Activated T-cell treated with anti-CD3 and anti-CD28 coated beads for 48 hours (primary cell): ENCODE measurements at places on chromosomes 5 and 9.

- no peak for DNase-seq
Observed at GRCh38 chr9:21357479-21358460, 7.1 kb upstream of the IFNA6 start.

- no peak for DNase-seq
Observed at GRCh38 chr9:113946496-113947115, 70.5 kb downstream of the ZNF618 start.

GRCh38 chr5:132871459-132872284 is 1.8 kb upstream of the LEAP2 start:
- no peak for DNase-seq

- DNase-seq = no peak
Observed at GRCh38 chr5:160158087-160158486, 38.8 kb upstream of the PWWP2A start.

DNA sequence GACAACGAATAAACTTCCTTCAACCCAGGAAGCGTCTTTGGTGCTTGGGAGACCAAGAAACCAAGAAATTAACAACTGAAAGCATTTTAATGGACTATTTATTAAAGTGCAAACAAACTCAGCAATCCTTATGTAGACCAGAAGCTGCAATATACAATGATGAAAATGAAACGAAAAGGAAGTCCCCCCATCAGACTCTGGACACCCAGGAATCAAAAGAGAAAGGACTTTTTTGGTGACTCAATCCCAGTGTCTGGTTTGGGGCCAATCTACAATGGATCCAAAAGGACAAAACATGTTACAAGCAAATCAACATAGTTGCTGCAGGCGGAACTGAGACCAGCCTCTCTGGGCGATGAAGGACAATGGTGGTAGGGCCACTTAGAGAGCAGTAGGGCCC is 39.5 kb downstream of the C9orf152 start:
- DNase-seq = no peak

DNA sequence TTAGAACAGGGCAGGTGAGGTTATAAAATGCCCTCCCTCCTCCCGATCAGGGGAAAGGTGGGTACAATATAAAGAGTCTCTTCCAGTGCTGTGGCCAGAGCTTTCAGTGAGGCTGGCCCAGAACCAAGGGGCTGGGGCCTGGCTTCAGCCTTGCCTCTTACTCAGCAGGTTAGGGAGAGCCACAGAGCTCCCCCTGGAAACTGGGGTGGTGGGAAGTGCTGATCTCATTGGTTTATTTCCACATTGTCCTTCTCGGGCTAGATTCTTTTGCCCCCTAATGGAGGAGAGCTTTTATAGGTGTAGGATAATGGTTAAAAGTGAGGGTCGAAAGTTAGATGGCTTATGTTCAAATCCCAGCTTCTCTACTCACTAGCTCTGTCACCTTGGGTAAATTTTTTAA is 186.7 kb upstream of the TBC1D2 start:
- no peak for DNase-seq

DNA sequence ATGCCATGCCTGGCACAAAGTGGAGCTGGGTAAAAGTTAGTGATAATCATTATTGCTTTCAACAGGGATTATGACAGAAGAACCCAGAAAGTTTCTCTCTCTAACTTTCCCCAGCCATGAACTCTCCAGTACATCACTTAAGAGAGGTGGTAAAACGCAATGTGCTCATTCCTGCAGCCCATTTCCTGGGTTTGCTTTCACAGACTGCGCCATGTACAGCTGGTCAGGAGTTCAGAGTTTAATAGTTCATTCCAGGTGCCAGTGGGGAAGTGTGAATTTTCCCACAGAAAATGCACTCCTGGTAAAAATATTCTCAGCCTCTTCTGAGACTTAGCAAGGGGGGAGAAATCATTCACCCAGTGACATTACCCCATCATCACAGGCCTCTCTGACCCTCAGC is 35.5 kb downstream of the ADAM19 start:
- no peak for DNase-seq

DNA sequence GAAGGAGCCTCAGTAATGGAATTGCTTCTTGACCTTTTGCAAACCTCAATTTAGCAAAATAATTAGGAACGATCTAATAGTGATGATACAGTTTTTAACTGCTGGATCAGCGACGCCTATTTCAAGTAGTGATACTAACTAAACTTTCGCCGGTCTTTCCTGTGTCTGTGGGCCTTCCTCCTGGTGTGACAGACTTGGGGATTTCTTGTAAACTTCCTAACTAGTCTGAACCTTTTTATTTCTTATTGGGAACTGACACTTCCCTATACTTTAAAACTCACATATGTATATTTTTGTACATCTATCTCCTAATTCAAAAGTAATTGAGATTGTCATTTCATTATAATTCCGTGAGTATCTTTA is 15.2 kb downstream of the ITGA1 start:
- DNase-seq = no peak

GRCh38 chr5:130034566-130035210 is 130.4 kb downstream of the CHSY3 start:
- DNase-seq = no peak

- DNase-seq = no peak
Observed at GRCh38 chr5:169875091-169875728, 105.1 kb downstream of the INSYN2B start.

DNA sequence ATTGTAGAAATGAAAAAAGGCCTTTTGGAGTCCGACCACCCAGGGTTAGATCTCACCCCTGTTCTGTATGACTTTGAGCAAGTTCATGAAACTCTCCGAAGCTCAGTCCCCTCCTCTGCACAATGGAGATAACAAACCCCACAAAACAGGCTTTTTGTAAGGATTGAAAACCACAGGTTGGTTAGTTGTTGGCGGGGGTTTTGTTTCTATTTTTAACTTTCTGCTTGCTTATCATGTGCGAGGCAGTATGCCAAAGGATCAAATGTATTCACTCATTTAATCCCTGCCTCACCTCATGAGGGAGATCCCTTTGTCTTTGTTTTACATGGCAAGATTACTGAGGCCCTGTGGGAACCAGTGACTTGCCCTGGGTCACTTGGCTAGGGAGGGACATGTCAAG is 539.1 kb downstream of the CDK5RAP2 start:
- DNase-seq = no peak

DNA sequence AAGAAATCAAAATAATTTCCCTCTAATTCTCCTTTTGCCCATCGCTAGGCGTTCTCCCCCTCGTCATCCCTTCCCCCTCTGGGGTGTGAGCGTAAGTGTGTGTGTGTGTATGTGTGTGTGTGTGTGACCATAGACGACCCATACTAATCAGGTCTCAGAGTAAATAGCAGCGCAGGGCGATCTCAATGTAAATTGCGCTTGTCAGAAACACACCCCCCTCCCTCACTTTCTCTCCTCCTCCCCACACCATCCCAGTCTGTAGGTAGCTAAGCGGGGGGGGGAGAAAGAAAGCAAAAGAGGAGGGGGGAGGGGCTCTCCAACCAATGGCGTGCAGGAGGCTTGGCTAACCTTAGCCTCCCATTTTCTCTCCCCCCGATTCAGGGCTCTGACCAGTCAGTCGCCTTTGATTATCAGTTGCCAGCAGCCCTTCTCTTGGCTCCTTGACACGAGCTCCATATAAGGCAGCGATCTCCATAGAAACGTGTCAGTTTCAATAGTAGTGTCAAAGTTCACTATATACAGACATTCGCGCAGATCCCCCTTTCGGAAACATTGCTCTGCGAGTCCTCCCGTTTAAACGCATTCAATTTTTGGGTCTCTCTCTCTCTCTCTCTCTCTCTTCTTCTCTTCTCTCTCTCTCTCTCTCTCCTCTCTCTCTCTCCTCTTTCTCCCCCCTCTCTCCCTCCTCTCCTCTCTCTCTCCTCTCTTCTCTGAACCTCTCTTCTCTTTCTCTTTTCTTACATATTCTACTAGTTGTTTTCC is at the start of gene NR2F1:
TSS of gene NR2F1 (plus strand) at position 546 of the 762 bp plus-strand sequence. CDS start 1,802 bp downstream, outside the sequence.
- no peak for DNase-seq

GRCh38 chr9:116497095-116497890 is 189.8 kb upstream of the TRIM32 start:
- no peak for DNase-seq

DNA sequence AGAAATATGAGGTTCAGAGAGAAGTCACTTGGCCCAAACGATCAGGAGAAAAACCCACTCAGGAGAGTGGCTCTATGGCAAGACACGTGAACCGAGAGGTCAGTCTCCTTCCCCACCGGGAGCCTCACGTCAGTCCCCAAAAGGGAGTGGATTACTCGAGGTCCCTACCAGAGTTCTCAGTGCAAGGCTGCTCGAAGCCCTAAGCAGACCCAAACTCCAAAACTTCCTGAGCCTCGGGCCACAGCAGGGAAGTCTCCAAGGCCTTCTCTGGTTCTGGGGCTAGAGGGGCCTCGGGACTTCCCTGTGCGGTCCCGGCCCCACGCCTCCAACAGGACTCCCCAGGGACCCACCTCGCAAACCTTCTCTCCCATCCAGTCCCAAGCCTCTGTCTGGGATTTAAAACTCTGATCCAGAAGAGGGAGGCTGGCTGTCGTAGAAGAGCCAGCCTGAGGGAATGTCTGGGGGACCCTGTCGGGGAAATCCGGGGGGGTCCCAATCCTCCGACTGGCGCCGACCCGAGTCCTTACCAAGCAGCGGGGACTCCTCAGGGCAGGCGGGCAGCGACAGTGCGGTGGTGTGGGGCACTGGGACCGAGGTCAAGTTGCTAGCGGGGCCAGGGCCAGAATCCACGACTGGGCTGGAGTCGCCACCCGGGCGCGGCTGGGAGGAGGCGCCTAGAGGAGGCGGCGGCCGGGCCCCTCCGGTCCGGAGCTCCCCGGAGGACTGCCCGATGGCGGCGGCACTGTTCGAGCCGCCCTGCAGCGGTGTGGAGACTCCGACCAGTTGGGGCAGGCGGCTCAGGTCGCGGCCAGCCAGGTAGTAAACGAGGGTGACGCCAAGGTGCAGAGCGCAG is 679 bp downstream of the B4GALT1 start:
- DNase-seq = no peak

GRCh38 chr9:35981699-35982098 is 23.7 kb upstream of the OR2S2 start:
- DNase-seq = no peak

- no peak for DNase-seq
Observed at GRCh38 chr5:159668556-159668955, 247.7 kb upstream of the ADRA1B start.

- no peak for DNase-seq
Observed at GRCh38 chr5:123474228-123474627, 37.7 kb upstream of the CSNK1G3 start.

- no peak for DNase-seq
Observed at GRCh38 chr9:127277099-127277498, 12.5 kb downstream of the GARNL3 start.

- no peak for DNase-seq
Observed at GRCh38 chr5:120463991-120464626, at the start of gene PRR16. Gene PRR16 (plus strand): TSS chr5:120464300.

DNA sequence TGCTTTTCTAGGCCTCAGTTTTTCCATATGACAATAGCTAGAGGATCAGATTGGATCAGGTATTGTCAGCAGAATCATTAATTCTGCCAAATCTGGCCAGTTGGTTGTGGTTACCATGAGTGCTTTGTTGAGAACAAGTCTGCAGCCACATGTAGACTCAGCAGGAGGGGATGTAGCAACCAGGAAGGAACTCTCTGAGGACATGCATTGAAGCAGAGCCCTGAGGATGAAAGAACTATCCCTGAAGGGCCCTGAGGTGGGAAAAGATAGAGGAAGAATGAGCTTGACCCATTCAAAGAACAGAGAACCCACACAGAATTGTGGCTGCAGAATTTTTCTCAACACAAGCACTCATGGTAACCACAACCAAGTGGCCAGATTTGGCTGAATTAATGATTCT is 60.1 kb upstream of the AFAP1L1 start:
- DNase-seq = no peak

DNA sequence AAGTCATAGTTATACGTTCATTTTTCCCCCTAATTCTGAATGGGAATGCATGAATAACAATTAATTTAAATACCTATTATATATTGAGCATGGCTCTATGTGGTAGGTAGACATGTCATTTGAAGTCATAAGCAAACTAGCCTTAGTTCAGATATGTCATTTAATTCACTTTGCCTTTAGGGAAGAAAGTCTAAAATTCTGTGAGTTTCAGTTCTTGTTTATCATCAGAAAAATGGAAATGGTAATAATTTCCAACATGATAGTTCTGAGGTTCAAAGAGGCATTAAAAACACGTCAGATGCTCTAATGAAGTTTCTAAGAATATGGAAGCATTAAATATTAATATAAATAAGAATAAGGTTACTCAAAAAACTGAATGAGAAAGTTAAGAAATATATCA is 13.1 kb upstream of the ANXA1 start:
- DNase-seq = no peak

DNA sequence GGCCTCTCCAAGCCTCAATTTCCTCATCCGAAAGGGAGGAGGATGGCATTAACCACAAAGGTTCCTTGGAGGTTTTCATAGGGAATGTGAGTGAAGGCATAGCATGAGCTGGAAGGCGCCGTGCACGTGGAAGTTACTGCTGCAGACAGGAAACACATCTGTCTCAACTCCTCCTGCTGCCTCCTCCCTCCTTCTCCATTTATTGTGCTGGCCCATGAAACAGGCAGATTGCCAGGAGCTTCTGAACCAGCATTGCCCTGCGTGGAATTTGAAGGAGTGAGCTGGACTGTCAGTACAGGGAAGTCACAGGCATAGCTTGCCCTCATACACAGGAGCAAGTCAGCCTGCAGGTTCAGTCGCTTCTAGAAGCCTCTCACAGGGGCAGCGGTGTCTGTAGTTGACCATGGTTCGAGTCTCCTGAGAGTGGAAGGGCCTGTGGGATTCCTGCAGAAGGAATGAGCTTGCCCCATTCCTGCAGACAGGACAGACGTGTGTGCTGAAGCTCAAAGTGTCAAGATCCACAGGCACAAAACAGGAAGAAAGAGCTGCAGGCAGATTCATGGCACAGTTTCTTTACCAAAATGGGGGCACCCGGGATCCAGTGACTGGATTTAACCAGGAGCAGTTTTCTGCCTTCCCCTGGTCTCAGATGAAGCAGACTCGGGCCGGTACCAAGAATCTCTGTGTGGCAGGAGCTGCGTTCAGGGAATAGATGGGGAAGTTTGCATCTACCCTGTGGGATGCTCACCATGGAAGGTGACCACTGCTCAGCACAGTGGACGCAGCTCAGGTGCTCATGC is 48.7 kb upstream of the CTSL start:
- DNase-seq = no peak
